ENCODE measurements at places on chromosomes 2 and 18. TPM values are rescaled to one million over a fixed set of nuclear protein-coding genes. Genes with fewer than 3 reads are reported as not detected.

- H3K4me3 ChIP-seq, result no peak overlapping the region
- peaks cover 21% of the 10 kb centered on the region for H3K27me3 ChIP-seq
- no peaks in the 10 kb centered on the region for H3K36me3 ChIP-seq
These were observed 113.0 kb upstream of the TPO start for GRCh38 chr2:1300284-1300683.

DNA sequence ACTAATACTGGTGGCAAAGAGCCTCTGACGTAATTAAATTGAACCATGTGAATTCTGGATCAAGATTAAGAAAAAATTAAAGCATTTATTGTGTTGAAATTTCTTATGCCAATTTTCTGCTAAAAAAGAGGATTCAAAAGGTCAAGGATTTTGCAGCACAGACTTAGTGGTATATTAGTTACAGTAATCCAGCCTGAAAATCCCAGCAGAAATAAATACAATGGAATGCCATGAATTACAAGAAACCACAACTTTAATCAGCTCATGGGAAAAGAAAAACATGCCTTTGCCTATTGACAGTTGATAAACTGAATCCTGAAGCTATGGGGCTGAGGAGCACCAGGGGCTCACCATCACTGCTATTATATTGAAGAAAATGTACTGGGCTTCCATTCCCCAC, 114.8 kb upstream of the SATB2 start:
- H3K27me3 ChIP-seq, result peaks cover 6% of the 10 kb centered on the region
- H3K27ac ChIP-seq, result no peak overlapping the region
- H3K4me3 ChIP-seq, result no peak overlapping the region
- H3K36me3 ChIP-seq, result no peaks in the 10 kb centered on the region

GRCh38 chr2:101961338-101962191, 30.2 kb upstream of the IL1R2 start:
- H3K27ac ChIP-seq, result no peak overlapping the region
- peaks cover 2% of the 10 kb centered on the region for H3K36me3 ChIP-seq

GRCh38 chr2:20506201-20506685, 59.4 kb downstream of the RHOB start:
- H3K27me3 ChIP-seq, result no peaks in the 10 kb centered on the region
- no peak for DNase-seq
- H3K27ac ChIP-seq, result no peak overlapping the region
- no peak overlapping the region for H3K4me3 ChIP-seq
- peaks cover 39% of the 10 kb centered on the region for H3K4me1 ChIP-seq

DNA sequence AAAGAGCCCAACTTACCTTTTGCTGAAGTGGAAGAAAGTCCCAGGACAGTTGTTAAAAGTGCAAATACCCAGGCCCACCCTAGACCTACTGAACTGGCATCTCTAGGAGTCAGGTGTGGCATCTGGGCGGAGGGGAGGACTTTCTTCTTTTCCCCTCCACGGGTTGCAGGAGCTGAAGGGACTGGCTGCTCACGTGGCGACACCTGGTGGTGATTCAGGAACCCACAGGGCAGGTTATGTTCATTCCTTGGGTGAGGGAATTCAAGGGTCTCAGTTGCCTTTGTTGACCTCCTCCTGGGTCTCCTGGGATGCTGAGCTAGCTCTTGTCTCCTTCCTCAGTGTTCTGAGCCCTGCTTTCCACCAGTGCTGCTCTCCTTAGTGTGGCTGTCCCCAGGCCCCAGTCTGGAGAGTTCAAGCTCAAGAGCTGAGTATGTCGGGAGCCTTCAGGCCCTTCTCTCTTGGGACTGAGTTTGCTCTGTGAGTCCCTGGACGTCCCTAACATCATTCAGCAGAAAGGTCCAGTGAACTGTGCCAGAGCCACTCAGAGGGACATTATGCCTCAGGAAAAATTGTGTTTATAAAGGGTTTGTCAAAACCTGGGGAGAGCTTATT, 56.9 kb downstream of the DYSF start:
- H3K27me3 ChIP-seq, result peaks cover 3% of the 10 kb centered on the region
- peaks cover 4% of the 10 kb centered on the region for H3K4me1 ChIP-seq
- H3K4me3 ChIP-seq, result no peak overlapping the region
- H3K36me3 ChIP-seq, result no peaks in the 10 kb centered on the region
- DNase-seq, result peak; percentile 80
- no peak overlapping the region for H3K27ac ChIP-seq

DNA sequence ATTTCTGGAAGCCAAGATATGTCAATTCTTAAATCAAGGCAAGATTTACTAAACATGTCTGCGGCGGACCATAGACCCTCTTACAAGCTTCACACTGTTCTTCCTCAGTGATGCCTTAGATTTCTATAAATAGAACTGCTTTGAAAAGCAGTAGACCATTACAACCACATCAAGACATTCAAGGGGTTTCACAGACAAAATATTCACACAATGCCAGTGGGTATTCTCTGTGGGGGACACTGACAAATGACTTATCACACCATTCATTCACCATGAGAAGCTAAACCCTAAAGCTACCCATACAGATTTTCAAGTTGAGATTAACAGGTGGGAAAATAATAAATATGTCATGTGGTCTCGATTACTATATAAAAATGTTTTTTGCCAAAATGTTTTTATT, 15.9 kb upstream of the LRRTM4 start:
- H3K4me3 ChIP-seq, result no peak overlapping the region
- no peak overlapping the region for H3K27ac ChIP-seq
- H3K4me1 ChIP-seq, result no peaks in the 10 kb centered on the region

DNA sequence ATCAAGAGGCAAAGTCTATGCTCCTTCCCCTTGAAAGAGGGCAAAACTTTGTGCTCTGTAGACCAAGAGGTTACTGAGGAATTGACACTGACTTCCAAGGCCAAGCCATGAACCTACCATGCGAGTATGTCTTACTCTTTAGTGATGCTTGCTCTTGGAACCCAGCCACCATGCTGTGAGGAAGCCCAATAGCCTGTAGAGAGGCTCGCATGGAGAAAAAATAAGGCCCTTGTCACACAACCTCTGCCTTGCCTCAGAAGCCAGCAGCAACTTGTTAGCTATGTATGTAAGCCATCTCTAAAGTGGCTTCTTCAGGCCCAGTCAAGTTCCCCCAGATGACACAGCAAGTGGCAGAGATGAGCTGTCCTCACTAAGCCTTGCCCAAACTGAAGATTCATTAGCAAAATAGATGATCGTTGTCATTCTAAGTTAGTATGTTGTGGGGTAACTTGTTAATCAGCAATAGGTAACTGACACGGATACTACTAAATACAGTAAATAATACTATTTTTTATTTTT, 66.1 kb upstream of the RGPD5 start:
- no peak overlapping the region for H3K27ac ChIP-seq
- H3K4me3 ChIP-seq, result no peak overlapping the region
- H3K27me3 ChIP-seq, result no peaks in the 10 kb centered on the region

GRCh38 chr2:182540252-182540651, 113.4 kb upstream of the PDE1A start:
- H3K4me1 ChIP-seq, result peaks cover 4% of the 10 kb centered on the region
- H3K27me3 ChIP-seq, result no peaks in the 10 kb centered on the region
- H3K27ac ChIP-seq, result no peak overlapping the region
- H3K36me3 ChIP-seq, result no peaks in the 10 kb centered on the region

Gene ERFE
- 0.85 TPM for total RNA-seq

All from mesothelial cell of epicardium (in vitro differentiated cells).